SIG-M5 (cell line): ENCODE measurements at places on chromosomes 6 and 20.

DNA sequence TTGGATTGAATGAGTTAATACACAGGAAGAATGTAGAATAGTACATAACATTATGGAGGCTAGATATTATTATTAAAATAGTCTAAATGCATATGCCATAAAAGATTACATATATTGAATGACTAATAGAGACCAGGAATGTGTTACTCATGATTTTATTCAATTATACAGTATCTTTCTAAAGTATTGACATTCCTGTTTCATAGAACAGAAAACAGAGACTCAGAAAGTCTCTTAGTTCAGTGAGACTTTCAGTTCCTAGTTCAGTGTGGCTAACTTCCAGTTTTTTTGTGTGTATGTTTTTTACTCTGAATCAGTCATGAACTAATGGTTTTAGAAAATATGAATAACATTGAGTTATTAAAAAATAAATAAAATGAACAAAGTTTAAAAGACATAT lies 34.6 kb upstream of the TMEM244 start:
- no peak for DNase-seq

GRCh38 chr20:48211847-48212246 lies 426.6 kb upstream of the SULF2 start:
- DNase-seq, result no peak

- DNase-seq, result peak; percentile 46
Observed at GRCh38 chr6:166955121-166955864, 1.1 kb downstream of the RNASET2 start.

GRCh38 chr6:64146094-64146493 lies 510.5 kb downstream of the PHF3 start:
- no peak for DNase-seq

- no peak for DNase-seq
Observed at GRCh38 chr6:13421425-13422059, 65.9 kb downstream of the GFOD1 start.

- no peak for DNase-seq
Observed at GRCh38 chr6:9225441-9225871, 790.1 kb upstream of the SLC35B3 start.

GRCh38 chr6:5726976-5727718 lies 279.6 kb downstream of the NRN1 start:
- DNase-seq, result no peak

DNA sequence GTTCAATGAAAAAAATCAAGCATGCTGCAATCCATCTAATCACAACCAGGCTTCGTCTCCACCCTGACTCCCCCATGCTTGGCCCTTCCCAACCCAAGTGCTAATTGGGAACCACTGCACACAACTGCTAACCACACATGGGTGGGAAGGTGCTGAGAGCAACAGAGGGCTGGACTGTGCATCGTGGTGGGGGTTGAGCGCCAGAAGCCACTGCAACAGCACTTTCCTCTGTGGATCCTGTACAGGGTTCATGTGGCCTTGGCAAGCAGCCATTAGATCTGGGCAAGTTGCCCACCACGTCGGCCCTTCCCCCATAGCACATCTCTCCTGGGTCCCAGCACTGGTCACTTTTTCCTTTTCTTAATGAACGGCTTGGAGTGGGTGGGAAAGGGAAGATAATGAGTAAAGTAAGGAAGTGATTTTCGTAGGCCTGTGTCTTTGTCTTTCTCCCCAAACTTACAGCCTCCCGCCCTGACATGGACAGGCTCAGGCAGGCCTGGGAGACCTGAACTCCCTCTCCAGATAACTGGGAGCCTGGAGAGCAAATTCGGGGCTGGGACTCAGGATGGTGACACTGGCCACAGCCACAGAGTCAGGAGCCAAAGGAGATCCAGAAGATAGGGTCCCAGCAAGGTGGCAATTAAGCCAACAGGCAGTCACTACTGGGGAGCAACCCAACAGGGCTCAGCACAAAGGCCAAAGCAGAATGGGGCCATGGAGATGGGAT lies 34.4 kb upstream of the MRPS10 start:
- no peak for DNase-seq

GRCh38 chr6:21200134-21200870 lies 393.2 kb upstream of the SOX4 start:
- no peak for DNase-seq

- no peak for DNase-seq
Observed at GRCh38 chr6:17984812-17985670, 2.4 kb downstream of the KIF13A start.
